ENCODE measurements at places on chromosomes 2 and 18.

GRCh38 chr2:35463805-35464596, 891.6 kb upstream of the CRIM1 start:
- DNase-seq: no peak

GRCh38 chr2:69449906-69450305, 12.7 kb upstream of the NFU1 start:
- no peak for DNase-seq

DNA sequence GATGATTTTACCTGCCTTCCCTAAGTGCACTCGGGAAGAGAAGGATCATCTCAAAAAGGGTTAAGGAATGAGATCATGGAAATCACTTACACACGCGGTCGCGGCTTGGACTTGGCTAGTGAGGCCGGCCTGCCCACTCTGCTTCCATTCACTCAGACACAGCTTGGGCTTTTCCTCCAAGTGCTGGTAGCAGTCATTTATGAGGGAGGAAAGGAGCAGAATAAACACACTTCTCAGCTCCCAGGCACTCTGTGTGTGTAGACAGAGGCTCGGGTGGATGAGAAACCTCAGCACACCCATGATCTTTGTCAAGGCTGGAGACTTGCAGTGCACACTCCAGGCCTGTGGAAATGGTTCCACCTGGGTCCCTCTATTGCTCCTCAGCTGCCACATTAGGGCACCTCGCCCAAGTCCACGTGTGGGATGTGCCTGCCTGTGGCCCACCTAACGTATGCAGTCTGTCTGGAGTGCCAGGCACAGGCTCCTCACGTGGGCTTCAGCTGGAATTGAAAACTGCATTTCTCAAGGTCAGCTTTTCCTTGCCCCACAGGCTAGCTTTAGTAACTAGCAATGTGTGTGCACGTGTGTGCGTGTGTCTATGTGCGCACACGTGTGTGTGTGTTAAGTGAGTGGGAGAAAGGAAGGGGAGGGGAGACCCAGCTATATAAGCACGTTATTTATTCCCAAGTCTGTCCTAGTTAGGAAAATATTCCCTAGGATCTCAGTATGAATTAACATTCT, 288.4 kb downstream of the SOX11 start:
- no peak for DNase-seq

DNA sequence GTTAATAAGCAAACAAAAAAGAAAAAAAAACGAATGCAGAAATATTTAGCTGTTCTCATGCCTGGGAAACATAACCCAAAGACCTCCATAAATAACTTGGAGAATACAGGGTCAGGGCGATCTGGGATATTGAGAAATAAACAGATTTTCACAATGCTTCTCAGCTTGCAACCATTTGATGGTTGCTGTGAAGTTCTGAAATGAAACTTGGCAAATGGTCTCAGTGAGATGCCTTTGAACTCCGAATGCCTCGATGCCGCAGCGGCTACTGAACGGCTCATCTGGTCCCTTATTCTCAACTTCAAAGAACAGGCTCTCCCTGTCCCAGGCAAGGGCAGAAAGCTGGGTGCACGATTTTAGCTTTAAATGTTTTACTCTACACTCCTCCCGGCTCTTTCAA, 78.1 kb downstream of the ZNF516 start:
- DNase-seq: no peak

- DNase-seq: no peak
Measured at GRCh38 chr2:162037028-162037795, 36.8 kb downstream of the DPP4 start.

- DNase-seq: no peak
Measured at GRCh38 chr2:98517636-98518035, 73.0 kb downstream of the INPP4A start.

GRCh38 chr2:232600053-232600773, 33.2 kb upstream of the EFHD1 start:
- DNase-seq: no peak

GRCh38 chr2:168375195-168375798, 80.8 kb upstream of the CERS6 start:
- no peak for DNase-seq

- no peak for DNase-seq
Measured at GRCh38 chr18:7830468-7830867, 263.4 kb downstream of the PTPRM start.

- DNase-seq: no peak
Measured at GRCh38 chr18:22387787-22388186, 29.9 kb downstream of the CTAGE1 start.

DNA sequence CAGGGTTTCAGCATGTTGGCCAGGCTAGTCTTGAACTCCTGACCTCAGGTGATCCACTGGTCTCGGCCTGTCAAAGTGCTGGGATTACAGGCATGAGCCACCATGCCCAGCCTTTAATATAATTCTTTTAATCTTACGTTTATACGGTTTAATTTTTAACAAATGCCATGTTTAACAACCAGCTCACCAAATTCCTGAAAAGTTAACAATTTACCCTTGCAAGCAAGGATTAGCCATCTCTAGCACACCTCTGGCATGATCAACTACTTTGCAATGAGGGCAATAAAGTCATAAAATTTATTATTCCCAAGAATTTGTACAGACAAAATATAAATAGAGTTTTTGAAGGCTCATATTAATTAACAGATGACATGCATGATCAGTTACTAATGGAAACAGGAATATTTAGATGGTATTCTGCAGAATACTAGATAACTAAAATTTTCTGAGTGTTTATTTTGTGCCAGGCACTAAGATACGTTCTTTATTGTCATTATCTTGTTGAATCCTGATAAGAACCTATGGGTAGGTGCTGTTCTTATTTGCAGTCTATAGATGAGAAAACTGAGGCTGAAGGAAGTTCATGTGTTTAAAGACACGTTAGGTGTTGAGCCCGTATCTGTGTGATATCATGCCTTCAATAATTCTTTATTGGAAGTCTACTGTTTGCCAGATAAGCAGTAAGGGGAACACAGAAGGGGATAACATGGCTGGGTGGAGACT, 190.1 kb downstream of the CDCA7 start:
- no peak for DNase-seq

GRCh38 chr2:207423886-207424285, 105.9 kb upstream of the CREB1 start:
- no peak for DNase-seq

GRCh38 chr18:65527879-65528633, 222.8 kb upstream of the CDH7 start:
- DNase-seq: no peak

DNA sequence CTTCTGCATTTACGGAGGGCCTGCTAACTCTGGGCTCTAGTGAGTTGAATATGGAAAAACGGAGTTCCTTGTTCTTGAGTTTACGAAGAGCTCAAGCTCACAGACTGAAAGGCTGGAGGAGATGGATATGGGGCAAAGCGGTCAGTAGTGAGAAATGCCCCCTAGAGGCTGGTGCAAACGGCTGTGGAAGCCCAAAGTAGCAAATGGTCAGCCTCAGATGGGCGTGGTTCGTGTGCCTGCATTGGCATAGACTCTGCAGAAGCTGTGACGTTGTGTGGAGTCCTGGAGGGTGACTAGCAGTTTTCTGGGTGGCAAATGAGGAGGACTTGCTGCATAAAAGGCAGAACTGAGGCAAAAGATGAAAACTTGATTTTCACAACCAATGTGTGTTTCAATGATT, 93.6 kb upstream of the TWIST2 start:
- DNase-seq: no peak

DNA sequence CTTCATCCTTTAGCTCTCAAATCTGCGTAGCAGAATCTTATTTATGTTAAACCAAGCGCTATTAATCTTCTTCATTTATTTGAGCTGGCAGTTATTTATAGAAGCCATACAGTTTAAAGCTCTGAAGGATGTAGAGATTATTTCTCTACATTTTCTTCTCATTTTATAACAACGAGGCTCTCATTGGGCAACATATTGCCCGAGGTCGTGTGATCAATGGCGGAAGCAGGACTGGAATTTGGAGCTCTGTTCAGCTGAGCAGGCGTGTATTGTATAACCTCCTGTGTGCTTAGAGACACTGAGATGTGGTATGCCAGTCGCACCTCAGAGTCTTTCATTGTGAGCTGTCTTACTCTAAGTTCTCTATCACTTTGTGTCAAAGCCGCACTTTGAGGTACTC, 17.5 kb upstream of the DRC1 start:
- no peak for DNase-seq

GRCh38 chr2:141423124-141423523, 707.7 kb downstream of the LRP1B start:
- no peak for DNase-seq

DNA sequence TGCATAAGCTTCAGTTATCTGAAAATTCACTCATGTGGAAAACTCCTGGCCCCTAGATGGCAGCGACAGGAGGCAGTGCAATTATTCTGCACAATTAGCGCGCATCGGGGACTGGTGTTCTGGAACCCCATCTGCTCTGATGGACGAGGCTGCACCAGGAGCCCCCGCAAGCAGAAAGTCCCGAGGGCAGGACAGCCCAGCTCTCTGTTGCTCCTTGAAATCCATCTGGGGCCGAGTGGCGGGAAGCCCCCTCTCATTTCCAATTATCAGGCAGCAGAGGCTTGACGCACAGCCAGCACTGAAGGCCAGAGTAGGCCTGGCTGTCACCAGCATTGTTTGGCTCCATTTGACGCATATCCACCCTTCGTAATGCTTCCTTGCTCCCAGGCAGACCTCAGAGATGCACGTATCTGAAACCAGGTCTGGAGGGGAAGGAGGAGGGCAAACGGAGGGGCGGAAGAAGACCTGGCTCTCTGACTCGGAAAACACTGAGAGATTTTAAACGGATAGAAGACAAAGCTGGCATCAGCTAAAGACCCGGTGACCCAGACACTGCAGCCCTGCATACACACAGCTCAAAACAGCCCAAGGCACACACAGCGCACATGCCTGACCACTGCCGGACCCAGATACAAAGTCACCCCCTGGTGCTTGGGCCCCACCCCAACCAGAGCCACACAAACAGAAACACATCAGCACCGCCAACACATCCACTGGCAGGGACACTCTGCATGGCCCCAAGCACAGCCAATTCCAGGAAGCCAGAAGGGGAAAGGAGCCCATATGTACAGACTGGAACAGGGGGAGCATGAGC, 69.8 kb downstream of the TNS1 start:
- DNase-seq: no peak

DNA sequence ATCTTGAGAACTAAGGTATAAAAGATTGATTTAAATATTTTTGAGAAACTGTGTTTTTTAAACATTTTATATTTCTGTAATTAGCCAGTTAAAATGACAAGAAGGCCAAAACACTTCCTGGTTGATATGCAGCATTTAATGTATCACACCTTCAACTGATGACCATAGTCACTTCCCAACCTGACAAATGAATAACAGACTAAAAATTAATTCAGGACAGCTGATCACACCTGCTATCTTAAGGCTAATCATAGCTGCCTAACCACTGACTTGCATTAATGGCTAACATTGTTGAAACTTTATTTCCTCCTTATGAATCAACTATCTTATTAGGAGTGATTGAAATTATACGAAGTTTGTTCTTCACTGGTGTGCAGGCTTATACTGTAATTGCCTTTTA, 125.8 kb upstream of the MSTN start:
- no peak for DNase-seq

- DNase-seq: no peak
Measured at GRCh38 chr2:85588236-85588635, 4.0 kb downstream of the VAMP5 start.

DNA sequence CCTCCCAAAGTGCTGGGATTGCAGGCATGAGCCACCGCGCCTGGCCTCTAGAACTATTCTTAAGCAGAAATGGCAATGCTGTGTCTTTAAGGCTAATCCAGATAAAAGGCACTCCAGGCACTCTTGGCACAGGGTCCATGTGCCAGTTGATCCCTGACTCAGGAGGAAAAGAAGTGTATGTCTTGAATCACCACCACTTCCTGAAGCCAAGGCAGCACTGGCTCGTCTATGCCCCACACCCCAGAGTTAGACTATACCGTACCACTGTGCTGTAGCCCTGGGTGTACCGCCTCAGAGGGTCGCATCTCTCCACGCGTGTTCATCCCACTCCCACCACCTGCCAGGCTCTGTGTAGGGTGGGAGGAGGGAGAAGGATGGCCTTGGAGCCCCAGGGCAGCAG, 9.0 kb downstream of the TNFRSF11A start:
- DNase-seq: no peak

Measured in effector memory CD4-positive, alpha-beta T cell (primary cell).